Activated B cell treated with CpG ODN at 0.5 μM for 24 hours (primary cell): ENCODE measurements at places on chromosomes 3 and 15. TPM values are rescaled to one million over a fixed set of nuclear protein-coding genes. Genes with fewer than 3 reads are reported as not detected.

Gene GPR15
- total RNA-seq = 3.7 and 4.5 TPM in 2 replicates

Gene KBTBD12
- total RNA-seq = 0.16 and 0.20 TPM in 2 replicates

- no peak for DNase-seq
These were observed 23.6 kb downstream of the MRPS11 start for GRCh38 chr15:88491158-88491557.

GRCh38 chr3:48591436-48591835 lies 3.7 kb downstream of the COL7A1 start:
- DNase-seq = no peak

DNA sequence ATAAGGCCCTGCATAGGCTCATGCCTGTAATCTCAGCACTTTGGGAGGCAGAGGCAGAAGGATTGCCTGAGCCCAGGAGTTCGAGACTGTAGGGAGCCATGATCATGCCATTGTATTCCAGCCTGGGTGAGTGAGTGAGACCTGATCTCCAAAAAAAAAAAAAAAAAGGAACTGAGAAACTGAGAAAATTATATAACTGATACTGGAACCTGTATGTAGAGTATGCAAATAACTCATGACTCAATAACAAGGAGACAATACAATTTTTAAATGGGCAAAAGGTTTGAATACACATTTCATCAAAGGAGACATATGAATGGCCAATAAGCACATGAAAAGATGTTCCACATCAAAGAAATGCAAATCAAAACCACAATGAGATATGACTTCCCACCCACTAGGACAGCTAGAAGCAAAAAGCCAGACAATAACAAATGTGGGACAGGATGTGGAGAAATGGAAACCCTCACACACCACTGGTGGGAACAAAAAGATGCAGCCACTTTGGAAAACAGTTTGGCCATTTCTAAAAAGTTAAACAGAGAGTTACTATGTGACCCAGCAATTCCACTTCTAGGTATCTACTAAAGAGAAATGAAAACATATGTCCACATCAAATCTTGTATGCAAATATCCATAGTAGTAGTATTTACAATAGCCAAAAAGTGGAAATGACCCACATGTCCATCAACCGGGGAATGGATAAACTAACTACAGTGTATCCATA lies 70.7 kb downstream of the IQSEC1 start:
- DNase-seq = no peak

DNA sequence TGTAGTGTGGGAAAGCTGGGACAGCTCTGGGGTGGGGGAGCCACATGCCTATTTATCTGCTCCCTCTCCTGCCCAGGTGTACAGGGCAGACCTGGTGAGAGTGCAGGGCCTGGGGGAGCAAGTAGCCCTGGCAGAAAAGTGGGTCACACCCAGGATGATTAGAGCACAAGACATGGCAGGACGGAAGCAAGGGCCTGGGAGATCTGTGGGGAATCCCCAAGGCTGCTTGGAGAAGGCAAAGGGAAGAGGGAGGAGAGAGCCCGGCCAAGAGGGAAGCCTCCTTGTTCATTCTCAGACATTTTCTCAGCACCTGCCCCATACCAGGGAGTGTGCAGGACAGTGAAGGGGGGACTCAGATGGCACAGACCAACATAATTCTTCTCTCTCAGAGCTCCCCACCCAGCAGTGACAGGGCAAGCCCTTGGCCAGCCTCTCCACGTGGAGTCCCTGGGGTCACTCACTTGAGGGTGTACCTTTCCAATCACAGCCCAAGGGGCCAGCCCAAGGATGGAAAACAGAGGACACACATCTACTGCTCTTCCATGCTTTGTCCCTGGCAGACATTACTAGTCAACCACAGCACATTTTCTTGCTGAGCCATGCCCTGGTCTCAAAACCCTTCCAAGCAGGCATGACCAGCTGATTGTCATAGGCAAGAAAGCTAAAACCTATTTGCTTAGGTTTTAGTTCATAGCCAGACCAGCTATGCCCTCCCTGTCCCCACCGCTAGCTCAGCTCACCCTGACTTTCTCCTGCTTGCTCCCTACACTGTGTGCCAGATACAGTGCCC lies 4.9 kb upstream of the DUSP7 start:
- no peak for DNase-seq

DNA sequence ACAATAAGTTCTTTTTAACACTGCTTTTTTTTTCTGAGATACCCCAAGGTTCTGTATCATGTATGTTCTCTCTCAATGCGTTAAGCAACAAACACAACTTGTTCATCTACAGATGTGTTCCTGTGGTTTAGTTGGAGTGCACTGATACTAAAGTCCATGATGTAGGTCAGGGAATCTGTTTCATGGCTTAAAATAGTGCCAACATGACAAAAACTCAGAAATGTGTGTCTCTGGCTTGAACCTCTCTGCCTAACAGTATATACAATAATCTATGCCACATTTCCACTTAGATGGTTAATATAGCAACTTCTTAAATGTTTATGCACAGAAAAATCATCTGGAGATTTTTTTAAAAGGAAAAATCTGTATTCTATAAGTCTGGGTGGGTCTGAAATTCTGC lies 51.1 kb downstream of the TM4SF18 start:
- DNase-seq = no peak
